ENCODE measurements at places on chromosomes 16 and 17.

DNA sequence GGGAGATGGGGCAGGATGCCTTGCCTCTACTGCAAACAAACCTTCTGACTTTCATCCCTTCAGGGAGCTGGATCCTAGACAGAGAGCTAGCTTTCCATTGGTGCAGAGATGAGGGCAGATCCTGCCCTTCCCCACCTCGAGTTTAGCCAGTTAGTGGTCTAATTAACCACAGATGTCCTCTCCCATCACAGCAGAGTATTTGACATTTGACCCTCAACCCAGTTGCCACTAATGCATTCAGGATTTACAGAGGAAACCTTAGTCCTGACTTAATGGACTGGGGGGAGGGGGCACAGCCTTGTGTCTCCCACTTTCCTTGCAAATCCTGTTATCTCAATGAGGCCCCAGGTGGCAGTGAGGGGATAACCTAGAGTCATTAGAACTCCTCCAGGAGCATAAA is 10.2 kb downstream of the PIP4K2B start:
- DNase-seq: peak; percentile 8

GRCh38 chr17:78168903-78169793 is 767 bp downstream of the SYNGR2 start:
- DNase-seq: peak; percentile 31

DNA sequence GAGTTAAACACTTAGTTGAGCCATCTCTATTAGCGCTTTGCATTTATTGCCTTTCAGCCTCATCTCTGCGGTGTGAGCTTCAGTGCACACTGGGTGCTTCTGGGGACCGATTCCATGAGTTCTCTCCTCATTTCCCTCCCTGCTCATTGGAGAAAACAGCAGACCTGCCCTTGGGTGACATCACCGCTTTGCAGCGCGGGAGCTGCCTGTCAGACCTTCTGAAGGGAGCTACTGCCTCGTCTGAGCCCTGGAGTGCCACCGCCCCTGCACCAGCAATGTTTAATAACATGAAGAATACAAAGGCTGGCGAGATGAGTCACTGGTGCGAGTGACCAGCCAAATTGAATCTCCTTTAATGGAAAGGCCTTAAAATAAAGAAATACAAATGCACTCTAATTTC is 30.2 kb upstream of the CPPED1 start:
- DNase-seq: no peak

DNA sequence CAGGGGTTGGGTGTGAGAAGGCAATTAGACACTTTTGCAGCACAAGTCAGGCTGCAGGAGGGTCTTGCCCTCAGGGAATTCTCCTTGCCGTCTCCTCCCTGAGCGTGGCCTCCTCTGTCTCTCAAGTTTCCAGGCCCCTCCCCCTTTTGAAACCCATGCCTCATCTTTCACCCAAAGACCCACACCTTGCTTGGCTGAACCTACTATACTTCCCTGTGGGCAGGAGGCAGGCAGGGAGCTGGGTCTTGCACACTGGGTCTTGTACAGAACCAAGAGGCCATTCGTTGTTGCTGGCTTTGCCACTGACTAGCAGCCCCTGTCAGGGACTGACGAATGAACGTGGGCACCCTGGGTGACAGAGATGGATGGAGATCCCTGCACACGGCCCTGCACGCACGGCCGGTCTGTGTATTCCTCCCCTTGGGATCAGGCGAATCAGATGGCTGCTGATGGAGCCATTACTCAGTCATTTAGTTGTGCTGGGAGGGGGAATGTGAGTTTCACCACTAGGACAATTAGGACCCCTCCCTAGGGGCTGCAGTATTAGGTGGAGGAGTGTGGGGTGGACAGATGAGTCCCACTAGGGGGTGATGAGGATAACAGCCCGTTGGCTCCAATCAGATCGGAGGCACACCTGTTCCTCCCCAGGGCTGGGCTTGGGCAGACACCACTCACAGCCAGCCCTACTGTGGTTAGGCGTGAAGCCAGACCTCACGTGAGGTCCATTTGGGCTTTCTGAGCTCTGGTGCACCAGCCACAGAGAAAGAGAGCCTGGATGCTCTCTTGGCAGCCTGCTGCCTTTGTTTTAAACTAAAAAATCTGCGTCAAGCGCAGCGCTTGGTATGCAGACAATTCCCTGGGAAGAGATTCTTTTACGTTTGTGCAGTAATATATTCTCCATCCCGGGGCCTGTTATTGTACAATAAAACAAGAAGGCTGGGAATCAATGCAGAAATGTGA is 167.7 kb upstream of the WSCD1 start:
- no peak for DNase-seq

DNA sequence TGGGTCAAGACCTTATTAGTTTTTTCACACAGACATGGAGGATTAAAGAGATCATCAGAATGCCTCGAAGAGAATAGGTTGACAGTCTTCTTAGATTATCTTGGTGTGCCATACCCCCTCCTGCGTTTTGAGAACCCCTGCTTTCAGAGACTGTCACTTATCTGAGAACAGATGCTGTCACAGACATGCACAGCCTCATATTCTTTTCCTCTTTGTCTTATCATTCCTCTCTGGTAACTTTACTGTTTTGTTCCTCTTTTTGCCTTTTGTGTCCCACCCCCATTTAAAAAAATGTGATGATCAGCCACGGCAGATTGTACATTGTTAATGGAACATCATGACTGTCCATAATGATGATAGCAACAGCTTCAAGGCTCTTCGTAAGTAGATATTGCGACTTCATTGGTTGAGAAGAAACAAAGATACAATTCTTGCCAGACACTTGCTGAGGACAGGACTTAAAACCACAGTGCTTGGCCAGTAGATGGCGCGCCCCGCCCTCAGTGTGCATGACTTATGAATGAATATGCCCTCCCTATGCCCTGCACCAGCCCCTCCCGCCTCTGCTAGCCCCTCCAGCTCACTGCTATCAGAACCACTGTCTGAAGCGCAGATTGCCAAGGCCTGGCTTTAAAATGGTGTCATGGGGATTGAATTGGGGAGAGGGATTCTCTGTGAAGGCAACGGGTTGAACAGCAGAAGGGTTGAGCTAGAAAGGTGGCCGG is 2.6 kb upstream of the PITPNC1 start:
- DNase-seq: peak; percentile 92

DNA sequence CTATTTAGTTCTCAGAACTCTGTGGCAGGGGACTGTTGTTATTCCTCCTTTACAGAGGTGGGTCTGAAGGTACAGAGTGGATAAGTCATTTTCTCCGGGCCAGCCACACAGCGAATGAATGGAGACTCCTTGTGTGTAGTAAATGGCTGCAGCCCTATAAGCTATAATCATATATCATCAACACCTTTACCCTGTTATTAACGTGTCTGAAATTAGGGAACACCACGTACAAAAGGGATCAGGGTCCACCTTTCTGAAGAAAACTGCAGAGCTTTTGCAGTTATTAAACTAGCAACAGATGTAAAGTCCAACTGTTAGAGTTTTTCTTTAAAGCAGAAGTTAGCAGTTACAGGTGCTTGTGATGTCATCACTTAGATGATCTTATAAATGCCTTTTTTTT is 696.7 kb downstream of the MAF start:
- DNase-seq: no peak

DNA sequence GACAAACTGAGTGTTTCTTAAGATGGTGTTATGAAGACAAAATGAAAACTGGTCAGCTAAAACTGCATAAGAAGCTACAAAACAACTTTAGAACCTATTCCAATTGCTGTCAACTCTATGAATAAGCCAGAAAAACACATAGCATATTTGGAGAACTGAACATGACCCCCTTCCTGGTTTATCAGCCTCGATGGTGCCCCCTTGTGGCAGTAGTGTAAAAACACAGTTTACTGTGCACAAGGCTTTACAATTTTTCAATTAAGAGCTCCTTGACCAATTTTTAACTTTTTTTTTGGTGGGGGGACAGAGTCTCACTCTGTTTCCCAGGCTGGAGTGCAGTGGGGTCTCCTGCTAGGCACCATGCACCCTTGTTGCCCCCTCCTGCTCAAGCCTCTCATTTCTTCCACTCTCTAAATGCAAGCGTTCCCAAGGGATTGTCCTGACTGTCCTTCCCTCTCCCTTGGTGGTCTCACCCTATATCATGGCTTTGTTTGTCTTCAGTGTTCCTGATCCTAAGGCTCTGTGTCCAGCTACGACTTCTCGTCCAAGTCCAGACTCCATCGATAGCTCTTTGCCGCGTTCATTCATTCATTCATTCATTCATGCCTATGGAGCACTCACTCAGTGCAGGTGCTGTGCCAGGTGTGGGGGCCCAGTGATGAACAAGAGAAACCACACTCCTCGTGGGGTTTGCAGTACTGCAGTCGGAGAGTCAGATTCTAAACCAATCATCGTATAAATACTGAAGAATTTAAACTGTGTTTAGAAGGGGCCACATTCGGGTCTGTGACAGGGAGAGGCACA is 7.5 kb downstream of the EIF1 start:
- DNase-seq: peak; percentile 87

DNA sequence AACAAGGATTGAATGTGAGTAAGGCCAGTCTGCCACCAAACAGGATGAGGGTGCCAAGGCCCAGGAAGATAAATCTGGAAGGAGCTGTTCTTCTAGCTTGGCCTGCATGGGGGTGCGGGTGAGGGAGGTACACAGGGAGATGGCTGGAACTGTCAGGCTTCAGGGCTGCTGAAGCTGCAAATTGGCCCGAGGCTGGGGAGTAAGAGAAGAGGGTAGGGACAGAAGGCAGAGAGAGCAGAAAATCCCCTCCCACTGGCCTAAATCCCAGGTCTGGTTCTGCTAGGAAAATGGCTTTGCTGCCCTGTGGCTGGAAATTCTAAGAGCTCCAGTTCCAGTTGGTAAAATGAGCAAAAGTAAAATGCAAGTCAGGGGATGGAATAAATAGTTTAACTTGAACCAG is 87.9 kb downstream of the CCDC182 start:
- no peak for DNase-seq

DNA sequence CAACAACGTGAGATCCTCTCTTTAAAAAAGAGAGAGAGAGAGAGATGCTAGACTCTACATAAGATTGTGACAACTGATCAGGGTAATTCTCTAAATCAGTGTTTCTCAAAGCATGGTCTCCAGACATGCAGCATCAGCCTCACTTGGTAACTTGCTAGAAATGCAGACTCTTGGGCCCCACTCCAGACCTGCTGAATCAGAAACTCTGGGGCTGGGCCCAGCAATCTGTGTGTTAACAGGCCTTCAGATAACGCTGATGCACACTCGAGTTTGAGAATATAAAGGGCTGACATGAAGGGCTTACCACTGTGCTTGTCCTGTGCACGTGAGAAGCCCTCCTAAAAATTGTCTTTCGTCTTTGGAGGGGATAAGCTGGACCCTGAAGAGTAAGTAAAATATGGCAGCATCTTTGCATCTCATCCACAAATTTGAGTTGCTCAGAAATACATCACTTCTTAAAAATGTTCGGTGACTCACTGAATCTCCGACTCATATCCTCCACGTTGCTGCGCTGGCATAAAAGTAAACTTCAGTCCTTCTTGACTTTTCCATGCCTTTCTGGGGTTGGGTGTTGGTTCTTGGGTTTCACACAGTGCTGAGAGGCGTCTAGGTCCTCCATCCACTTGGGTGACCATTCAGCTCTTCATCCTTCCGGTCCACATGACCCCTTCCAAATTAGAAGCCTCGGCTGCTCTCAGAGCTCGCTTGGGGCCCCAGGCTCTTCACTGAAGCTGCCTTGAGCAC is 26.1 kb upstream of the KDM8 start:
- DNase-seq: peak; percentile 92

DNA sequence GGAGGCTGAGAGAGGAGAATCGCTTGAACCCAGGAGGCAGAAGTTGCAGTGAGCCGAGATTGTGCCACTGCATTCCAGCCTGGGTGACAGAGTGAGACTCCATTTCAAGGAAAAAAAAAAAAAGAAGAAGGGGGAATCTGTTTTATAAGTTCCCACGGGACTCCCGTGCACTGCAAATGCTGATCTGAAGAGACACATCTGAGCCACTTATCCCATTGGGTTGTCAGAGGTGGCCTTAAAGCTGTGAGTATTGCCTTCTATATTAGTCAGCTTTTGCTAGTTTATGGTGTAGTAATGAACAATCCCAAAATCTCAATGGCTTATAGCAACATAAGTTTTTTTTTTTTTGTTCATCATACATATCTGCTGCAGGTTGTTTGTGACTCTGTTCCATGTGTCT is 82.8 kb downstream of the MRM1 start:
- DNase-seq: no peak
